ENCODE measurements at places on chromosomes 12 and 14.

DNA sequence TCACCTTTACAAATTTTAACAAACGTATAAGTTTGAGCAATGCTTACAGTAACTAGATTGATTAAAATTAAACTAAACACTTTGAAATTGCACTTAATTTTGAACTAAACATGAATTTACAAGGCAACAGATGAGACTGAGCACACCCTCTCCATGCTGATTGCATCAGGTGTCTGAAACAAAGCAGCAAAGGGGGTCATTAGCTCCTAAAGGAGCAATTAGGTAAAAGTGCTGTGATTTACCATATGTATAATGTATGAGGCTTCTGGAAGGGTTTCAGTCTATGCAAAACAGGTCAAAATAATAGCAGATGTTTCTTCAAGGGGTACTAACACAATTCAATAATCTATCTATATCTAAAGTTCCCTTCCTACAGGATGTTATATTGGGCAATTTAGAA, 98.8 kb upstream of the LMNTD1 start:
- no peak for DNase-seq

- DNase-seq = no peak
Measured at GRCh38 chr12:22206111-22206728, 128.3 kb downstream of the ST8SIA1 start.

- DNase-seq = no peak
Measured at GRCh38 chr12:98514982-98515286, 456 bp upstream of the TMPO start.

- DNase-seq = no peak
Measured at GRCh38 chr12:53564278-53564677, 57.0 kb upstream of the NPFF start.

- no peak for DNase-seq
Measured at GRCh38 chr14:36047912-36048311, 128.6 kb downstream of the PTCSC3 start.

GRCh38 chr12:117085318-117085947, 13.8 kb downstream of the TESC start:
- no peak for DNase-seq
